ENCODE measurements at places on chromosomes 1 and 21.

- DNase-seq = no peak
These were observed 2.3 kb downstream of the EXTL1 start for GRCh38 chr1:26023826-26024225.

- DNase-seq = no peak
These were observed 81.4 kb downstream of the NENF start for GRCh38 chr1:212514056-212514614.

GRCh38 chr1:11783556-11783955 is 21.6 kb downstream of the C1orf167 start:
- DNase-seq = no peak

DNA sequence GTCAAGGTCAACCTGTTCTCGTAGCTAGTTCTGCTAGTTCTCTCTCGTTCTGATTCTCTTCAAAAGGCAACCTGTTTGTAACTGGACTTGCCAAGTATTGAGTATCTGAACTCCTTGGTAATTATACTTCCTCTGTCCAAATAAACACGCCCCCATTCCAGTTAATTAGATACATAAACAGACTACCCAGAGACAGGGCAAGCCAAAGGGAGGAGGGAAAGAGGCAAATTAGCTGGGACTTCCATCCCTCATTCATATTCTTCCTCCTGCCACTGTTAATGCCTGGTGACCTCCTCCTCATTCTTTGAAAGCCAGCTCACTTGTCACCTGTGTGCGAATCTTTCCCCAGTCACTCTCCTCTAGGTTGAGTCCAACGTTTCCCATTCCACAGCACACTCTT is 62.9 kb downstream of the LPAR3 start:
- no peak for DNase-seq

DNA sequence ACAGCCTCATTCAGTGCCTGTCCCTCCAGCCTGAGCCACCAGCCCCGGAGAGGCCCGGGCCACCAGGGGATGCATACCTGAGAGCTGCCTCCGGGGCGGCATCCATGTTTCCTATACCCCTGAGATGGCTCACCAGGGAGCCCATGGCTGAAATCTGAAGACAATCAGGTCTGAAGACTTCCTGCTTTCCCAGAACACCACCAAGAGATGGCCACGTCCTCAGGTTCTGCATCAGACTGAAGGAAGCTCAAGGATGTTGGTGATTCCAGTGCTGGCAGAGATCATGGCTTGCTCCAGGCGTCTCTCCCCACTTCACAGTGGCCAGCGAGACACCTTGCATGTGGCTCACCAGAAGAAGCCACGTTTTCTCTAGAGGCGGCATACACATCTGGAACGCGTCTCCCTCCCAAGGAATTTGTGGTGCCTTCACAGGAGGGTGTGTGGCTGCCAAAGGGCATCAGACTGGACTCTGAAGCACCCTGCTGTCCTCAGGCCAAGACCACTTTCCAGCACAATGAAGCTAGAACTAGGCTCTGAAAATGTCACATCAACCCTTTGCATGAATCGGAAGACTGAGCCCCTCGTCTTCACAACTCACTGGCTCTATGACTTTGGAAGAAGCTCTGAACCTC is 170.7 kb upstream of the IRF2BP2 start:
- no peak for DNase-seq

GRCh38 chr1:28258628-28259251 is 578 bp upstream of the SESN2 start:
- DNase-seq = no peak

GRCh38 chr1:177966199-177966598 is 3.7 kb downstream of the SEC16B start:
- no peak for DNase-seq

GRCh38 chr1:204692325-204692840 is 6.8 kb upstream of the LRRN2 start:
- DNase-seq = no peak

GRCh38 chr1:176603696-176604095 is 140.7 kb downstream of the PAPPA2 start:
- no peak for DNase-seq

DNA sequence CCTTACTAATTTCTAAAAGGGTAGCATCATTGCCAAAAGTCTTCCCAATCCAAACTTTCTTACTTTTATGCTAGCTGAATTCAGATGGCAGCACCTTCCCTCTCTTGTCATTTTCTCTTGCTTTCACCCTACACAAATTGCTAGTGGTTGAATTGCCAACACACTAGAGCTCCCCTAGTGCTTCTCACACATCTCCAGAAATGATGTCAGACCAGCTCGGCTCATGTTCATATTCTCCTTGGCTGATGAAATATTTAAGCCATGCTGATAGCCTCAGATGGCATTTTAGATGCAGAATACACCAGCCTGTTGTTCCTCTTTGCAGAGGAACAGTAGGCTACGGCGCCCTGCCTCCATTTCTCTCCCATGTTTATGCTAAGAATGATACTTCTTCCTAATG is 256.9 kb downstream of the PTBP2 start:
- no peak for DNase-seq

- no peak for DNase-seq
These were observed 7.5 kb downstream of the MIER1 start for GRCh38 chr1:66932291-66932690.

DNA sequence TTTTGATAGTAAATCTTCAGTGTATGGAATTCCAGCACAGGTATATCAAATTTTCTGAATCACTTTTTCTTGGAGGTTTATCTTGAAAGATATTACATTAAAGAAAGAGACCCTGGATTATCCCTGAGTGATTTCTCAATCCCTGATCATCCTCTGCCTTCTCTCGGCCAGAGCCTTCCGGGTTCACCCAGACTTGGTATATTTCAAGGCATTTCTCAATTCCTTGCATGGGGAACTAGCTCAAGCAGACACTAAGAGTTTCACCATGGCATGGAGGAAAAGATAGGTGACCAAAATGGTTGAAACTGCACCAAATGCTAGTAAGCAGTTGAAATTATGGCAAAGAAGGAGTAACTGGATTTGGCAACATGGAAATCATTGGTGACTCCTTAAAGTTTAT is 5.7 kb downstream of the VAMP4 start:
- no peak for DNase-seq

DNA sequence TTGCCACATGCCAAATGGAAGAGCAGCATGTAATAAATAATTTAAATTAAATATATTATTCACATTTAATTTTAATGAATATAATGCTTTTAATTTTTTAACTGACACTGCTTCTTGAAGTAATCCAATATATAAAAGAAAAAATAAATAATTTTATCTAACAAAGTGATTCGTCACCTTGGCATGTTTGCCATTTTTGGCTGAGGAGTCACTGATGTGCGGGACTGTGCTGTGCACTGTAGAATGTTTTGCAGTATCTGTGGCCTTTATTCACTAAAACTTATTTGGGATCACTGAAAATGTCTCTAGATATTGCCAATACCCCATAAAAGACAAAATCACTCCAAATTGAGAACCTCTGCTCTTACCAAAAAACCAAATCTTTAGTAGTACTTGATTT is 807.8 kb downstream of the BRINP3 start:
- DNase-seq = no peak

- DNase-seq = no peak
These were observed 3.6 kb downstream of the EFNA1 start for GRCh38 chr1:155131285-155131684.

DNA sequence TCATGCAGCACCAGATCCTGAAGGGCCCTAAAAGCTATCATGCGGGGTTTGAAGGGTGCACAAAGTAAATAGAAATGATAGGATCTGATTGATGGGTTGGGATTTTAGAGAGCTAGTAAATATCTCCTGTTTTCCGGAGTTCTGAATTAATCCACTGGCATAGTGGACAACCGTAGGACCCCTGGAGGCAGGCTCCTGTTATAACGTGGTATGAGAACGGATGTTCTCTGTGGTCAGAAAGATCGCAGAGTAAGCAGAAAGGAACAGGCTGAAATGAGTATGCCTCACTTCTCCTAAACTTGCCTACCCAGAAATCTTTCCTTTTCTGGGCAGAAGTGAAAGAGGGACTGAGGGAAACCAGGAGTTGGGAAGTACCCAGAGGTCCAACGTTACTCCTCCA is 470.8 kb downstream of the AJAP1 start:
- DNase-seq = no peak

Measured in hypothalamus (tissue), 51 donors.